Progenitor cell of endocrine pancreas (in vitro differentiated cells): ENCODE measurements at places on chromosomes 2 and 18. TPM values are rescaled to one million over a fixed set of nuclear protein-coding genes. Genes with fewer than 3 reads are reported as not detected.

ADI1 gene
- 41.8 and 46.6 TPM in 2 replicates for total RNA-seq

RGPD4 gene
- total RNA-seq: 0.11 TPM in 1 of 2 replicates, not detected in the other

HOXD4 gene
- total RNA-seq: not detected in 2 replicates

PLGLB2 gene
- 7.2 and 8.3 TPM in 2 replicates for total RNA-seq

CYP27A1 gene
- total RNA-seq: 15.1 and 16.4 TPM in 2 replicates

CRIM1 gene
- total RNA-seq: 25.8 and 33.8 TPM in 2 replicates
